ENCODE measurements at places on chromosomes 6 and 20. TPM values are rescaled to one million over a fixed set of nuclear protein-coding genes. Genes with fewer than 3 reads are reported as not detected.

STMN3 gene
- total RNA-seq = 8.0 TPM

RAET1E gene
- total RNA-seq = 2.9 TPM

TXLNB gene
- total RNA-seq = not detected

NRSN2 gene
- 65.5 TPM for total RNA-seq

NELFE gene
- 99.5 TPM for total RNA-seq

TTI1 gene
- 22.8 TPM for total RNA-seq

LIN28B gene
- total RNA-seq = 1.3 TPM

MEI4 gene
- total RNA-seq = not detected

BMP5 gene
- total RNA-seq = 0.01 TPM

GPLD1 gene
- total RNA-seq = 0.45 TPM
